ENCODE measurements at places on chromosomes 7 and 10.

DNA sequence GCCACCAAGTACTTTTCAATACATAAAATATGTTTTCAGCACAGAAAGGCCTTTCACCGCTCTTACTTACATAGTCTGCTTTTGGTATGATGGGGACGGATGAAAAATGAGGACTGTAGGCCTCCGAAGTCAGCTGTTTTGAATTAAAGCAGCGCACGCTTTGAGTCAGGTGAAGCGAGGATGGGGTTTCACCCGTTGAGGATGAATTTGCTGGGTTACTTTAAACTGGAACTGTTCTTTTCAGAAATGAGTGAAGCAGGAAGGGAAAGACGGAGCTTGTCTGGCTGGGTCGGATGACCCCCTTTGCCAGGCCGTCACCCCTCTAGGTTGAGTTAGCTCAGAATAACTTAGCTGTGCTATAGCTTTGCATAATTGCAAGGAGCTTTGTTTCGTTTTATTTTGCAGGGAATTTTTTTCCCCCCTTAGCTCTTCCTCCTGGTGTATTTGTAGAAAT lies 40.0 kb downstream of the CUX1 start:
- no peak for DNase-seq

DNA sequence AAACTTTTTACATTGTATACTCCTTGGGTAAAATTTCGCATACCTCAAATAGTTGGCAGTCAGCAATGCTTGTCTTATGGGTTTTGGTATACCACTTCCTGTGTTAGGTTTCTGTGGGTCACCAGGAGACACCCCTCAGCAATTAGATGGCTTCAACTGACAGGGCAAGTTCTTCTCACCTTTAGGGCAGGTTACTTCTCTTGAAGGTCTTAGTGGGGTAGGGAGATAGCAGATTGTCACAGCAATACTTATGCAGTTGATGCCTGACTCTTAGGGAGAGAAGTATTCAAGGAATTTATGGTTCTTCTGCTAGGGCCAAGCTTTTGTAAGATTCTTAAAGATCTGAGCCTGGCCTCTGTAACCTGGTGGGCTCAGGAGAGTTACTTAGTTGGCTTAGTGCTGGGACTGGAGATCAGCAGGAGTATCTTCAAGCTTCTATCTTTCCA lies 42.9 kb downstream of the MKLN1 start:
- DNase-seq: no peak

DNA sequence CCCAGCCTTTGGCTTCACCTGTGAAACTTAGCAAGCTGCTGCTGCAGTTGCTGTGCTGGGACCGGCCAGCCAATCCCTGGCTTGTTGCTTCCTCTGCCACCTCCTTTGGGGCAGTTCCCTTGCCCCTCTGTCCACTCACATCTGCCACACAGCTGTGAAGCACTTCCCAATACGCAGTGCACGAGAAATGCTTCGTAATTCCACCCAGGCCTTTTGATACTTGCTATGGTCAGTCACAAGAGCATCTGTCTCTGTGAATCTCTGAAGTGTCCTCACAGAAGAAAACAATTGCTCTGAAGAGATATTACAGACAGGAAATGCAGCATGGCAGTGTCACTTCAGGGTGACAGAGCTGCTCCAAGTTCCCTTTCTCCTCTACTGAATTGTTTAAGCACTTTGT lies 208.5 kb downstream of the PTEN start:
- DNase-seq: no peak

DNA sequence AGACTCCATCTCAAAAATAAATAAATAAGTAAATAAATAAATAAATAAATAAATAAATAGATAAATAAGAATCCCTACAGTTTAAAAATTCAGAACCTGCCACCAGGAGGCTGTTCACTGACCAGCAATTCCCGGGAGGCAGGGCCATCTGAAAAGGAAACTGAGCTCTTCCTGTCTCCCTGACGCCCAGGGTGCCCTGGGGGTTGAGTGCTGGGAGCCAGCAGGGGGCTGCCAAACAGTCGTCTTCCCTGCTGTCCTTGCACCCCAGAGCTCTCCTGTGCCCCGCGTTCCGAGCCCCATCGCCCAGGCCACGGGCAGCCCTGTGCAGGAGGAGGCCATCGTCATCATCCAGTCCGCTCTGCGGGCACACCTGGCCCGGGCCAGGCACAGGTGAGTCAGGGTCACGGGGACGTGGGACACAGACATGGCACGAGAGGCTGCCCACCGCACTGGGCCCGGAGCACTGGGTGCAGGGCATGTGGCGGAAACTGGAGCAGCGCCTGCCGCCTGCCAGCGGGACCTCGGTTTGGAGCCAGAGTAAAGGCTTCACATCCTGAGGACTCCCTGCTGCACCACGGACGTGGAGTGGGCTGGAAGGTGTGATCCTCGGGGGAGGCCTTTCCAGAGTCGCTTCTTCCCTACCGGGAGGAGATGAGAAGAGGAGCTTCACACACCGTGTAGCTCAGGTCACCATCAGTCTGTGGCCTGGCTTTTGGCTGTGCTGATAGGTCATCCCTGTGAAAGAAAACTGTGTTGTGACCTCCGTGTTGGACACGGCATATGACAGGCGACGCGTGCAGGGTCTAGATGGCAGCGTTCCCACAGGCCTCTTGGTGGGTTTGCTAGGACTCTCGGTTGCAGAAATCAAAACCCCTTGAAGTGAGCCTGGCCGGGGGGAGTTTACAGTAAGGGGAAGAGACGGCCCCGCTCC lies 25.9 kb upstream of the TTYH3 start:
- no peak for DNase-seq

GRCh38 chr10:98308669-98309365 lies 40.8 kb upstream of the LOXL4 start:
- no peak for DNase-seq

DNA sequence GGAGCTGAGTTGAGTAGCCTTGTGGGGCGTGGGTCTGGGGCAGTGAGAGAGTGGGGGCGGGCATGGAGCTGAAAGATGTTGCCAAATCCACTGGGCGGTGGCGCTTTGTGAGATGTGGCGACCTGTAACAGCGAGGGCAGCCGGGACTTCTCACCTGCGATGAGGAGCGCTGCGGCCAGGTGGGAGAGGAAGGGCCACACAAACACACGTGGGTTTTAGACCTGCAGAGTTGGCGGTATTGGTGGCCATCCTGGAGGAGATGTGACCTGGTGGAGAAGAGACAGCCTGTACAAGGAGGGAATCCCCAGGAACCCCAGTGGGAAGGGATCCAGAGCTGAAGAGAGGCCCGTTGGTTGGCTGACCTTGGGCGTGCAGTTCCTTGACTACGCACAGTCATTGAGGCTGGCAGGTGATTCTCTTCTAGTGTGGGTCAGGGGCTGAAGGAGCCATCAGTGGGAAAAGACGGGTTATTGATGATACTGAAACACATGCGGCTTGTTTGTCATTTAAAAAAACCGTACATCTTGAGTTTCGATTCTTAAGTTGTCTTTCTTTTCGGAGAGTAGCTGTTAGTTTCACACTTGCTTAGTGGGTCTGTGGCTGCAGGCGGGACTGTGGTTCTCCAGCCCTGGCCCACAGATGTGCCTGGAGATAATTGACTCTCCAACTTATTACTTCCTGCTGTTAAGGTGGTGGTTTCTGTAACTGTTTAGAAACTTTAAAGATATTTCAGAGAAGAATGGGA lies 2.4 kb downstream of the CHST12 start:
- DNase-seq: peak; percentile 61

- no peak for DNase-seq
Observed at GRCh38 chr7:142307246-142307900, 49.5 kb upstream of the PRSS58 start.

DNA sequence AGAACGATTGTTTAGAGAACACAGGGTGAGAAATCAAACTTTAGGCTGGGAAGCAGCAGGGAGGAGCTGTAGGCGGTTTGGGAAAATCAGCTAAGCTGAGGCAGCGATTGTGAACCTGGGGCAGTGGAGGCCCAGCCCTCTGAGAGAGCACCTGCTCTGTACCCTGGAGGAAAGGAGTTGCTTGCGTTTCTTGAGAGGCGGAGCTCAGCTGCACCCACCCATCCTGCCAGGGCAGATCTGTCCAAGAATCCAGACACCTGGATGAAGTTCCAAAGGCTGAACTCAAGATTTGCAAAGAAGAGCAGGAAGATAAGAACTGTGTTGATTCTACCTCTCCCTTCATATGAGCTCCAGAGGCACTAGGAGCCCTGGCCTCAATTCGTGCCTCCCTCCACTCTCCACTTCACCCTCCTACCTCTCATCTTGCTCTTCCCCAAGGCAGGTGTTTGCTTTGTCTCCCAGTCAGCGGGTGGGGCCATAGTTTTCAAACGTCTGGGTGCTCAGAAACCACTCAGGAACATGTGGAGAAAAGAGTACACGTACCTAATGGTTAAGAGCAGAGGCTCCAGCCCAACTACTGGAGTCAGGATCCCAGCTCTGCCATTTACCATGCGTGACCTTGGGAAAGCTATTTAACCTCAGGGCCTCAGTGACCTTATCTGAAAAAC lies 21.5 kb upstream of the TMEM213 start:
- DNase-seq: no peak

GRCh38 chr7:133394369-133394768 lies 141.5 kb downstream of the EXOC4 start:
- DNase-seq: no peak

GRCh38 chr7:41060796-41061195 lies 642.1 kb downstream of the INHBA start:
- no peak for DNase-seq

DNA sequence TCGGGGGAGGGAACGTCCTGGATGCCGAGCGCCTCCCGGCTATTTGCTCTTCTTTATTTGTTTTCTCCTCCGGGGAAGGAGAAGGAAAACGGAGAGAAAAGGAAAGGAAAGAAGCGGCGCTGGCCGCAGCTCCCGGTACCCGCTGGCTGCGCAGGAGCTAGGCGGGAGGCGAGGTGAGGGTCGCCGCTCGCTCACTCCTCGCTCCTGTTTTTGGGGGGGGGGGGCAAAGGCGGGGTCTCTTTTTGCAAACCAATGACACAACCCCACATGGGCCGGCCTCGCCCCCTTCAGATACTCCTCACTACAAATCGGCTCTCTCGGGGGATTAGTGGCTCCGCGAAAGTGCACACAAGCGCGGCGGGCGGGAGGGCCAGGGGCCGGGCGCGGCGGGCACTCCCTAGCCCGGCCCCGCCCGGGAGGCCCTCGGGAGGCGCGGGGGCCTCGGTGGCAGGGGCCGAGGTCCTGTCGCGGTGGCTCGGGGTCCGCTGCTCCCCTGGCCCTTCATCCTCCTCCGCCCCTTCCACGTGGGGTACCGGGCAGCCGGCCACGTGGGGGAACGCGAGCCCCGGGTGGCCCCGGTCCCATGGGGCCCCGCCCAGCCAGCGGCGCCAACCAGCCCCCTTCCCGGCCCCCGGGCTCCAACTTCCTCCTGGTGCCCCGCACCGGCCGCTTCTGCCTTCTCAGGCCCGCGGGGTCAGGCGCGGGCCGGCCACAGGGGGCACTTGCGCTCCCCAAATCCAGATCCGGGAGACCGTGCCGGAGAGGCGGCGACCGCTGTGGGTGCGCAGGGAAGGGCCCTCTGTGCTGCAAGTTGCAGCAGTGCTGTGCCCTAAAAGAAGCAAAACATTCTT lies 718 bp upstream of the CTBP2 start:
- peak; percentile 22 for DNase-seq

GRCh38 chr7:127758105-127758504 lies 106.1 kb downstream of the SND1 start:
- DNase-seq: no peak

DNA sequence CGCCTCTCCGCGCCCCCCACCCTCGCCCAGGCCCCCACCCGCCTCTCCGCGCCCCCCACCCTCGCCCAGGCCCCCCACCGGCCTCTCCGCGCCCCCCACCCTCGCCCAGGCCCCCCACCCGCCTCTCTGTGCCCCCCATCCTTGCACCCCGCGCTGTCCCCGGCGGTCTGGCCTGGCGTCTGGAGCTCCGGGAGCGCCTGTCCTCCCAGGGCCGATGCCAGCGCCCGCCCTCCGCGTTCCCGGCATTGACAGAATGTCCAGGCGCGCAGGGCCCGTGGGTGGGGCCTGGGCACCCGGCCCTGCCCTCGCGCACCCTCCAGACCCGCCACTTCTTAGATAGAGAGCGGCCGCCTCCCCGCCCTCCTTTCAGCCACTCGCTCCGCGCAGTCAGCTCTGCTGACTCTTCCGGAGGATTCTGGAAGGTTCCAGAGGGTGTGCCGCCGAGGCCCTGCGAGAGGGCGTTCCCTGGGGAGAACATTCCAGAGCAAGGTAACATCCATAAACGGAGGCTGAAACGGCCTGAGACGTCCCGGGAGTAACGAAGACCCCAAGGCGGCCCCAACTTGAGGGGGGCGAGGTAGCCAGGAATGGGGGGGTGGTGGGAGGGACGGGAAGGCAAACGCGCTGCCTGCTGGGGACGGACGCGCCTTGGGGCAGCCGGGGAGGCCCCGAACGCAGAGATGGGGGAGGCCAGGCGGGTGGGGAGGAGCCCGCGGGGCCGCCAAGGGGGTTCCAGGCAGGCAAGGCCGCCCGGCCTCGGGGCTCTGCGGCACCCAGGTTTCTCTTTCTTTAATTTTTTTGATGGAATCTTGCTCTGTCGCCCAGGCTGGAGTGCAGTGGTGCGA lies 117.8 kb downstream of the DYNC2I1 start:
- DNase-seq: no peak

DNA sequence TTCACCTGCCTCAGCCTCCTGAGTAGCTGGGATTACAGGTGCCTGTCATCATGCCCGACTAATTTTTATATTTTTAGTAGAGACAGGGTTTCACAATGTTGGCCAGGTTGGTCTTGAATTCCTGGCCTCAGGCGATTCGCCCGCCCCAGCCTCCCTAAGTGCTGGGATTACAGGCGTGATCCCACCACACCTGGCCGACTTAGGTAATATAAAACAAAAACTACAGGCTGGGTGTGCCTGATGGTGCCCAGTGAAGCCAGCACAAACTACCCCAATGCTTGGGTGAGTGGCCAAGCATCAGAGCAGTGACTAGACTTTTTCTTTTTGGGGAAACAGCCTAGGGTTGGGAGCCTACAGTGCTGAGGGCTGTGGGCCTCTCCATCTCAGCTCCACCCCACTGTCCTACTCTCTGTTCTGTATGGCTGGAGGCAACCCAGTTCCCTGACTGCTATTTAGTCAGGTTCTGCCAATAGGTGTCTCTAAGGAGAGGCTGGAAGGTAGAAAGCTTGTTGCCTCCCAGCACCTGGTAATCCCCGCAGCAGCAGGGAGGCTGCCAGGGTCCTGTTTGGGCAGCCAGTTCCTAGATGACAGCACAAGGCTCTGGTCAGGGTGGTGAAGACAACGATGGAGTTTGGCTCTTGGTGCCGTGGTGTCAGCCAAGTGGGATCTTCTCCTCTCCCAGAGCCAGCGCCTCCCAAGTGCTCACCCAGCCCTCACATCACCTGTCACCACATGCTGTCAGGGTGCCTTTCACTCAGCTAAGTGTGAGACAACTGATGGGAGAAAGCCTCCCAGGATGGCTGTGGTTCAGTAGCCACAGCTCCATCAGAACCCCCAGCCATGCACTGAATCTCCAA lies 10.4 kb upstream of the NACAD start:
- DNase-seq: no peak

DNA sequence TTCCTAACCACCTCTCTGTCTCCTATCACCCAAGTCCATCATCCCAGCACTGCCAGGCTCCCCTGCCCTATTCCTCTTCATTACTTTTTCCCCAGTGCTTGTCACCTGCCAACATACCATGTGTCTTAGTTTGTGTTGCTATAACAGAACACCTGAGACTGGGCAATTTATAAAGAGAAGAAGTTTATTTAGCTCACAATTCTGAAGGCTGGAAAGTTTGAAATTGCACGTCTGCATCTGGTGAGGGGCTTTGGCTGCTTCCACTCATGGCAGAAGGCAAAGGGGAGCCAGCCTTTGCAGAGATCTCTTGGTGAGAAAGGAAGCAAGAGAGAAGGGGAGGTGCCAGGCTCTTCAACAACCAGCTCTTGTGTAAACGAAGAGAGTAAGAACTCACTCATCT lies 47.3 kb downstream of the DRGX start:
- no peak for DNase-seq

GRCh38 chr7:77413128-77413527 lies 3.0 kb downstream of the GSAP start:
- DNase-seq: no peak

- no peak for DNase-seq
Observed at GRCh38 chr10:84739641-84740040, 411.3 kb downstream of the CCSER2 start.
